Activated T-helper 2 cell treated with anti-CD3 and anti-CD28 coated beads, Interferon-gamma antibody, Interleukin-2, Interleukin-4, amounts not matched to agents 10 μg/mL and 5 μg/mL and 100 μg/mL, durations not matched to agents 14 hours and 24 hours and 36 hours (primary cell): ENCODE measurements at places on chromosomes 5 and 9. TPM values are rescaled to one million over a fixed set of nuclear protein-coding genes. Genes with fewer than 3 reads are reported as not detected.

- H3K4me1 ChIP-seq: peaks cover 23% of the 10 kb centered on the region
- H3K36me3 ChIP-seq: no peaks in the 10 kb centered on the region
- DNase-seq: no peak
- no peak overlapping the region for H3K4me3 ChIP-seq
- peak overlapping the region; percentile 83 for H3K27ac ChIP-seq
Observed at GRCh38 chr9:122403381-122404000, 32.7 kb downstream of the PTGS1 start.

The GMCL2 gene
- total RNA-seq: not detected in 2 replicates

DNA sequence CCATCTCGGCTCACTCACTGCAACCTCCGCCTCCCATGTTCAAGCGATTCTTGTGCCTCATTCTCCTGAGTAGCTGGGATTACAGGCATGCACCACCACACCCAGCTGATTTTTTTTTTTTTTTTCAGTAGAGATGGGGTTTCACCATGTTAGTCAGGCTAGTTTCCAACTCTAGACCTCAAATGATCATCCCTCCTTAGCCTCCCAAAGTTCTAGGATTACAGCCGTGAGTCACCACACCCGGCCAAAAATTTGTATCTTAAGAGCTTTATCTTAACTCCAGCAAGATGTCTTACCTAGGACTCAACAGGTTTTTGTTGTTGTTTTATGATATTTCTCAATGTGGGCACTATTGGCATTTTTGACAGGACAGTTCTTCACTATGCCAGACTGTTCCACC is 27.9 kb downstream of the LYRM7 start:
- DNase-seq: no peak
- no peak overlapping the region for H3K27ac ChIP-seq
- H3K36me3 ChIP-seq: peaks cover 9% of the 10 kb centered on the region
- H3K4me3 ChIP-seq: no peak overlapping the region
- no peaks in the 10 kb centered on the region for H3K27me3 ChIP-seq

GRCh38 chr9:16417161-16417560 is 453.3 kb downstream of the BNC2 start:
- no peak for DNase-seq
- H3K36me3 ChIP-seq: no peaks in the 10 kb centered on the region
- H3K4me1 ChIP-seq: no peaks in the 10 kb centered on the region

GRCh38 chr9:111992523-111992922 is 95.9 kb downstream of the UGCG start:
- no peak for DNase-seq
- H3K36me3 ChIP-seq: no peaks in the 10 kb centered on the region
- peaks cover 9% of the 10 kb centered on the region for H3K27me3 ChIP-seq
- no peak overlapping the region for H3K27ac ChIP-seq
- no peak overlapping the region for H3K4me3 ChIP-seq

GRCh38 chr9:22623236-22623635 is 176.6 kb downstream of the DMRTA1 start:
- no peak for DNase-seq
- no peak overlapping the region for H3K27ac ChIP-seq
- no peaks in the 10 kb centered on the region for H3K4me1 ChIP-seq
